ENCODE measurements at places on chromosomes 11 and 22. TPM values are rescaled to one million over a fixed set of nuclear protein-coding genes. Genes with fewer than 3 reads are reported as not detected.

RGL4 gene
- total RNA-seq = not detected

GRCh38 chr11:67322049-67322448 is 18.7 kb downstream of the SSH3 start:
- DNase-seq = peak; percentile 1
- peaks cover 13% of the 10 kb centered on the region for H3K4me1 ChIP-seq
- no peaks in the 10 kb centered on the region for H3K27me3 ChIP-seq
- no peak overlapping the region for H3K27ac ChIP-seq

DNA sequence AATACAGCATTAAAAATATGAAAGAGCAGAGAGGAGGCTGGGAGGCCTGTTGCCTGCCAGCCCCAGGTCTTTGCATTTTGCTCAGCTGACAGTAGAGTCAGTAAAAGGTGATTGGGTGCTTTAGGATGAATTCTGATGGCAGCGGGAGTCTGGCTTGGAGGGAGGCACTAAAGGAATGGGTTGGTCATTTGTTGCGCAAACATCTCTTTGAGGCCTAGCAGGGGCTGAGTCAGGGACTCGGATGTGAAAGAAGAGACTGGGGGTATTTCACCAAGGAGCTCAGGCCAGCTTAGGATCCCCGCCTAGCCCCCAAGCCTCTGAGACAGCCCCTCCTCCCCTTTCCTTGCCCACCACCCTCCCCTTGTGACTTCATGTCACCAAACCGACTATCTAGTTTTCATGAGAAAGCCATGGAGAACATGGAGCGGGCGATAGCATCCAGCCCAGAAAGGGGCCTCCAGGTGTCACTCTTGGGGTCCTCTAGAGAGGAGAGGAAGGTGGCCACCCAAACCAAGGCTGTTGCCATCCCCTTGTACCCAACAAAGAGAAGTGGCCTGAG is 9.7 kb downstream of the DGKZ start:
- no peaks in the 10 kb centered on the region for H3K27me3 ChIP-seq
- H3K36me3 ChIP-seq = peaks cover 40% of the 10 kb centered on the region
- H3K27ac ChIP-seq = peak overlapping the region; percentile 53
- H3K4me1 ChIP-seq = peaks cover 38% of the 10 kb centered on the region
- no peak for DNase-seq

DNA sequence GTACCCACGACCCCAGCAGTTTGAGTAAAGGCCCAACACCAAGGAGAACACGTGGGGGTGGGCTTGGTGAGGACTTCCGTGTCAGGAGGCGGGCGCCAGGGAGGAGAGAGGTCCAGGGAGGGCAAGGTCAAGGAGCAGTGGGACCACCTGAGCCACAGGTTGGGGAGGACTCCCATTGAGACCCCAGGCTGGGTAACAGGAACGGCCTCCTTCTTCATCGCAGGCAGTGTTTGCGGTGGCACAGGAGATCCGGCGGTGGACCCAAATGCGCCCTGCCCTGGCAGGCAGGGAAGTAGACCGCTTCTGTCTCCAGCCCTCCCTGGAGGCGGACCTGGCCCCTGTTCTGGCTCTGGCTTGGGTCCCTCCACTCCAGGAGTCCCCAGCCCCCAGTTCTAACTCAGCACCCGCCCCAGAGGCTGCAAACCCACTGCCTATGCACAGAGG is 5.9 kb upstream of the TBX1 start:
- no peak overlapping the region for H3K27ac ChIP-seq
- no peaks in the 10 kb centered on the region for H3K36me3 ChIP-seq
- peaks cover 12% of the 10 kb centered on the region for H3K4me1 ChIP-seq
- no peak for DNase-seq
- H3K4me3 ChIP-seq = no peak overlapping the region
- H3K27me3 ChIP-seq = peaks cover 59% of the 10 kb centered on the region

- no peaks in the 10 kb centered on the region for H3K36me3 ChIP-seq
- H3K27ac ChIP-seq = no peak overlapping the region
- no peaks in the 10 kb centered on the region for H3K27me3 ChIP-seq
- DNase-seq = no peak
Measured at GRCh38 chr11:114187173-114187572, 109.0 kb upstream of the NNMT start.

GRCh38 chr11:131063638-131064037 is 147.4 kb upstream of the SNX19 start:
- H3K27me3 ChIP-seq = no peaks in the 10 kb centered on the region
- H3K4me1 ChIP-seq = no peaks in the 10 kb centered on the region
- no peak overlapping the region for H3K27ac ChIP-seq
- no peak for DNase-seq
- H3K4me3 ChIP-seq = no peak overlapping the region

- H3K4me3 ChIP-seq = no peak overlapping the region
- no peak for DNase-seq
- H3K36me3 ChIP-seq = peaks cover 12% of the 10 kb centered on the region
- H3K4me1 ChIP-seq = peaks cover 12% of the 10 kb centered on the region
Measured at GRCh38 chr11:73401217-73401923, 25.2 kb downstream of the RELT start.

DNA sequence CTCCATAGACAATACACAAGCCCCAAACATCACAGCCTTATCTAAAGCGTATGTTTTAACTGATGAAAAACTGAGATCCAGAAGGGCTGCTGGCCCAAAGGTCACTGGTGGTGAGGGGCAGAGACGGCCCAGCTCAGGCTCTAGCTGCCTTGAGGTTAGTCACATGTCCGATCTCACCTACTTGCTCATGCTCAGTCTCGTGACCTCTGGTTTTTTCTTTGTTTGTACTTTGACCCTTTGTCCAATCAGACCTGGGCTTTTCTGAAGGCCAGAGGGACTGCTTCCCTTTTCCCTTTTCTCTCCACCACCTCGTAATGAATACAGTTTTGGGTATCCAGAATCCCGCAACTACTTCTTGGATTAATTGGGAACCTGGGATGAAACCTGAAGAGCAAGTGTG is 28.6 kb downstream of the MMP20 start:
- DNase-seq = no peak
- no peaks in the 10 kb centered on the region for H3K4me1 ChIP-seq
- no peaks in the 10 kb centered on the region for H3K36me3 ChIP-seq
- H3K27me3 ChIP-seq = no peaks in the 10 kb centered on the region
- no peak overlapping the region for H3K27ac ChIP-seq

DNA sequence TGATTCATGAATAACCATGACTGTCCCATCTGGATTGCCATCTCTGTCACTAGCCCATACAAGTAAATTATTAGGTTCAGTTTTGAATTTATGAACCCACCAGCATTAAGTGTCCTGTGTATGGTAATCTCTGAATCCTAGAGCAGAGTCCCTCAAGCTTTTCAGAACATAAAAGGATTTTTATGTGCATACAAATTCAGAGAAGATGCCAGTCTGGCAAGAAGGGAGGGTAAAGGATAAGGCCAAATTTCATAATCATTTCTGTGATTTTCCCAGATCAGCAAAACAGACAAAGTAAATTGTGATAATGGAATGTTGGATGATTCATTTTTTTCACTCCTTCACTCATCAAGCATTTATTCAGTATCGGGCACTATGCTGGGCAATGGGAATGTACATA is 371.1 kb upstream of the ARHGAP42 start:
- no peak for DNase-seq
- H3K27me3 ChIP-seq = no peaks in the 10 kb centered on the region
- H3K4me1 ChIP-seq = no peaks in the 10 kb centered on the region
- no peak overlapping the region for H3K27ac ChIP-seq
- no peaks in the 10 kb centered on the region for H3K36me3 ChIP-seq

DNA sequence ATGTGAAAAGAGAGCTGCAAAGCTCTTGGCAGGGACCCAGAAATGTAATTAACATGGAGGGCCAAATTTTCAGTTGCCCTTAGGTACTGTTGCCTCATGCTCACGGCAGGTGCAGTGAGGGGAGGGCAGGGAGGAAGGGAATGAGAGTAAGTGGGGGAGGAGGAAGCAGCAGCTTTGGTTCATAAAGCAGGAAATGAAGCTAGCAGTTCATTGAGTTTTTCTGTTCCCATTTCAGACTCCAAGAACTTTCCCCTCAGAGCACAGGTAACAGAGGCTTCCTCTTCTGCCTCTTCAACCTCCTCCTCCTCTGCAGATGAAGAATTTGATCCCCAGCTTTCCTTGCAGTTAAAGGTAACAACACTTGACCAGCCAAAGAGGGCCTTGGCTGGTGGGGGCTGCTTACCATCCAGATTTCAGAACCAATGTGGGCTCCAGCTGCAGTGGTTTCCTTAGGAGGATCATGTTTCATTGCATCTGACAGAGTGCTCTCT is 57.9 kb upstream of the PARVA start:
- no peak overlapping the region for H3K4me3 ChIP-seq
- no peaks in the 10 kb centered on the region for H3K36me3 ChIP-seq
- H3K27ac ChIP-seq = no peak overlapping the region
- no peaks in the 10 kb centered on the region for H3K4me1 ChIP-seq
- no peak for DNase-seq

DNA sequence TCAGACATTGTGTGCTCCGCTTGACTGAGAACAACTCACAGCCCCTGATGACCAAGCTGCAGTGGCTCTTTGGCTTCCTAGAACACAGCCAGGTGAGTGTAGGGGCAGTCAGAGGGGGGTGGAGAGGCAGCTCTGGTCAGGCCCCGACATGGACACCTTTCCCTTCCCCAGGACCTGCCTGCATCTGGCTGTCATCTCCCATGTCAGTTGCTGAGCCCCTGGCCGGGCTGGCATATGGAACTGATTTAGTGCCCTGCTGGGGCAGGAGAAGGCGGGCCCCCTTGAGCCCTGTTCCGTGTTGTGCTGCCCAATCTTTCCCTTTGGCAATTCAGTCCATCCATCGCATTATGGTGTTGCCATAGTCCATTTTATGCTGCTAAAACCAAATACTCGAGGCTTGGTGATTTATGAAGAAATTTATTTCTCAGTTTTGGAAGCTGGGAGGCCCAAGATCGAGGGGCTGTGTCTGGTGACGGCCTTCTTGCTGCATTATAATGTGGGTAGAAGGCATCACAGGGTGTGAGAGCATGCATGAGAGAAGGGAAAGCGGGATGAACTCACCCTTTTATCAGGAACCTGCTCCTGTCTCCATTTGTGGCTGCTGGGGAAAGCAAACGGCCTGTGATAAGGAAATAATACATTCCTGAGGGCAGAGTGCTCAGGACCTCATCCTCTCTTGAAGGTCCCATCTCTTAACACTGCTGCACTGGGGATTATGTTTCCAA is 19.0 kb downstream of the USP35 start:
- no peaks in the 10 kb centered on the region for H3K27me3 ChIP-seq
- H3K36me3 ChIP-seq = peaks cover 15% of the 10 kb centered on the region
- H3K4me3 ChIP-seq = no peak overlapping the region
- H3K4me1 ChIP-seq = peaks cover 8% of the 10 kb centered on the region

- H3K4me3 ChIP-seq = no peak overlapping the region
- H3K4me1 ChIP-seq = no peaks in the 10 kb centered on the region
- H3K27me3 ChIP-seq = peaks cover 19% of the 10 kb centered on the region
- H3K27ac ChIP-seq = no peak overlapping the region
Measured at GRCh38 chr11:12546122-12546521, 128.1 kb upstream of the TEAD1 start.
